ENCODE measurements at places on chromosomes 11 and 22.

DNA sequence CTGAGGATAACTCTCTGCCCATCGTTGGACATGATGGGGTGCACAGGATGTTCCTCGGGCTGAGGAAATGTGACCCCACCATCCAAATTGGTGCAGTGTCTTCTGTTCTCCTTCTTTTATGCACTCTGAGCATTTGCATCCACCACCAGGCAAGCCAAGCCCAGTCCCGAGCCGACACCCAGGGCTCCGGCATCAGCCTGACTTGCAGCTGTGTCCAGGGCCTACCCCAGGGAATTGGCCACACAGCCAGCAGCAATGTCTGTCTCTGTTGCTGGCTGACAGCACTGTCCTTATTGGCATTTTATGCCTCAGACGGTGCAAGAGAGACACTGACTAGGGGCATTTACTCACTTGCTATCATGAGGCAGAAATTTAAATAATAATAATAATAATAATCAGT lies 25.4 kb upstream of the CPT1A start:
- DNase-seq = no peak

DNA sequence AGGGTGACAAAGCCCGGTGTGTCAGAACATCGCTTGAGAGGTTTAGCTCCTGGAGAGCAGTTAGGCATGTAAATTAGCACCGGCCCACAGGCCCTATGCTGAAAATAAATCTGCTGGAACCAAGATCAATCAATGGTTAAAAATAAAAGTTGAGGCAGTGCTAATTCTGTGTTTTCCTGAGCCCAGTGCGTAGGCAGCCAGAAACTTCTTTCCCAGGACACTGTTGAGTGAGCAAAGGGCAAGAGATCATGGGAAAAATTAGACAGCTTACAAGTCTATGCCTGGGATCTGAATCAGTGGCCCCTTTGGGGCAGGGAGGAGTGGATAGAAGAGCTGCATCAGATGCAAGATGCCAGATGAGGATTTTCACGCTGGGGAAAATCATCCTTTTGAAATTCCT lies 539.2 kb downstream of the BUD13 start:
- no peak for DNase-seq

- DNase-seq = no peak
These were observed 140.0 kb downstream of the NECTIN1 start for GRCh38 chr11:119589001-119589400.

GRCh38 chr22:21974058-21974649 lies 8.4 kb downstream of the TOP3B start:
- DNase-seq = no peak

- no peak for DNase-seq
These were observed 7.7 kb downstream of the H19 start for GRCh38 chr11:1989953-1990352.

GRCh38 chr11:78795621-78796261 lies 221.1 kb upstream of the NARS2 start:
- peak; percentile 15 for DNase-seq

- no peak for DNase-seq
These were observed 121.5 kb downstream of the CD44 start for GRCh38 chr11:35260342-35260985.

DNA sequence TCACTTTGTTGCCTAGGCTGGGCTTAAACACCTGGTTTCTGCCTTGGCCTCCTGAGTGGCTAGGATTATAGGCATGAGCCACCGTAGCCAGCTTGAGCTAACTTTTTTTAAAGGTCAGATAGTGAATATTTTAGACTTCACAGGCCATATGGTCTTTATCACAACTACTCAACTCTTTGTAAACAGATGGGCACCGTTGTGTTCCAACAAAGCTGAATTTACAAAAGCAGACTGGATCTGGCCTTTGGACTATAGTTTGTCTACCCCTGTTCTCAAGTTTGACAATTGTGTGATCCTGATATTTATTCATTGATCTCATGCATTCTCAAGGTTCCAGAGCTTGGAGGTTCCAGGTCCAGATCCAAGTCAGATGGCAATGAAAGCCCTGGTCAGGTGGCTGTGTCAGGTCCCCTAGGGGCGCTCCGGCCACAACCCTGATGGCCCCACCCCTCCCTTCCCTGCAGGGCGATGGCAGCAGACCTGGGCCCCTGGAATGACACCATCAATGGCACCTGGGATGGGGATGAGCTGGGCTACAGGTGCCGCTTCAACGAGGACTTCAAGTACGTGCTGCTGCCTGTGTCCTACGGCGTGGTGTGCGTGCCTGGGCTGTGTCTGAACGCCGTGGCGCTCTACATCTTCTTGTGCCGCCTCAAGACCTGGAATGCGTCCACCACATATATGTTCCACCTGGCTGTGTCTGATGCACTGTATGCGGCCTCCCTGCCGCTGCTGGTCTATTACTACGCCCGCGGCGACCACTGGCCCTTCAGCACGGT lies 15.8 kb downstream of the P2RY2 start:
- no peak for DNase-seq

DNA sequence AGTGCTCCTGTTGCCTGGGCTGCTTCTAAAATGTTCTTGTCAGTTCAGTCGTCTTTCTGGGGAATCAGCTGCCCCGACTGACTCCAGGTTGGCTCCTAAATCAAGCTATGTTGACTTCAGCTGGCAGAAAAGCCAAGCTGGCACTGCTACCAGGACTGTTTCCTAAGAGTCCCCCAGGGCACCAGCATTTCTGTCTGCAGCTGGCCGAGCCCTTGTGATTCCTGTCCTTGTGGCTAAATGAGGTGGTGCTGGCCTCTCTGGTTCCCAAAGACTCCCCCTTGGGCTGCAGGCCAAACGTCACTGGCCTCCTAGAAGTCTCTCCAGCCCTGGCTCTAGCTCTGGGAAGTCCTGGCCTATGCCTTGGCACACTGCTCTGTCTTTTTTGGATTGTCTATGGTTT lies 31.1 kb downstream of the GRAMD1B start:
- no peak for DNase-seq

- peak; percentile 9 for DNase-seq
These were observed 2.4 kb upstream of the CECR2 start for GRCh38 chr22:17366830-17367229.

- peak; percentile 67 for DNase-seq
These were observed 173.7 kb downstream of the ADAMTS15 start for GRCh38 chr11:130622141-130622542.

DNA sequence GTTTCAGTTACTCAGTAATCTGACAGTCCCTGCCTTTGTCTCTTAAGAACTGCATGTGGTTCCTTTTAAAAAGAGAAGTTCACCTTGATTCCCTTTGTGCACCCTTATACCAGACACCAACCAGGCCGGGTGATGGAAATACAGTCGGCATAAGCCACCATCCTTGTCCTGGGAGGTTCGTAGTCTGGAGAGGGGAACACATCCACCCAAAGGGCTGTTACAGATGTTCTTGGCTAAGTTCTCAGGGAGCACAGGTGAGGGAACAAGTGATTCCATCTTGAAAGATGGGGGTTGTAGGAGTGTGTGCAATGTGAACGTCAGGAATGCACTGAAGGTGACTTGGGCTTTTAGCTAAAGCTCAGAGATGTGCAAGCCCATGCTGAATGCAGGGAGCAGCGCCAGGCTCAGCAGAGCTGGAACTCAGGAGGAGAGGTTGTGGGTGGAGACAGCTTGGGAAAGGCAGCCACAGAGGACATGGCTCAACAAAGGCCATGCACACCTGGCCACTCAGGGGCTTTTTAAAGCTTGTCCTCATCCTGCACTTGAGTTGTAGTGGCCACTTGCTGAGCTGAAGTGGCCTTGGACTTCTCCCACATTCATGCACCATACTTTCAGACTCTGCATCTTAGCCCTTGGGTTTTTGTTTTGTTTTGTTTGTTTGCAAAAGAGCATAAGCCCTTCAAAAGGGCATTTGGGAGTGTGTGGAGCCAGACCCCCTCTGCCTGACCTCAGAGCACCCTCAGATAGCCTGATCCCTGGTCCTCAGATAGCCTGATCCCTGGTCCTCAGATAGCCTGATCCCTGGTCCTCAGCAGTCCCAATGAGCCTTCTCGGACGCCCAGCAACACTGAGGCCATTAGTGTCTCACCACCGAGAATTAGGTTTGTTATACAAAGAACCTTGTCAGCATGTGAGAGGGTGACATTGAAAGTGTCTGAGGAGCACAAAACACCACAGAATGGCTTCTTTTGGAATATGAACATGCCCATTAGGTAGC lies 12.7 kb upstream of the TMA7B start:
- peak; percentile 75 for DNase-seq

GRCh38 chr11:62556108-62556874 lies 9.7 kb upstream of the AHNAK start:
- peak; percentile 66 for DNase-seq

- DNase-seq = no peak
These were observed 62.3 kb downstream of the PPFIBP2 start for GRCh38 chr11:7575841-7576725.

Data from DMS153 (cell line).